ENCODE measurements at places on chromosomes 13 and 19.

DNA sequence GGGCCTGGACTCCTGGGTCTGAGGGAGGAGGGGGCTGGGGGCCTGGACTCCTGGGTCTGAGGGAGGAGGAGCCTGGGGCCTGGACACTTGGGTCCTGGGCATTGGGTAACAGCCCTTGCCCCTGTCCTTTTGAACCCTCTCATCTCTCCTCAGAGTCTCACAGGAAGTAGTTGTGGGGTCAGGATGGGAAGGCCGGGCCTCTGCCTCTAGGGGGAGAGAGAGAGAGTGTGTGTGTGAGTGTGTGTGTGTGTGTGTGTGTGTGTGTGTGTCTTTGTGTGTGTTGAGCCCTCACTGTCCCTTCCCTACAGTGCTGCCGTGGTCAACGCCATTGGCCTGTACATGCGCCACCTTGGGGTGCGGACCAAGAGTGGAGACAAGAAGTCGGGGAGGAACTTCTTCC, 10.9 kb downstream of the ARHGEF1 start:
- DNase-seq = no peak

DNA sequence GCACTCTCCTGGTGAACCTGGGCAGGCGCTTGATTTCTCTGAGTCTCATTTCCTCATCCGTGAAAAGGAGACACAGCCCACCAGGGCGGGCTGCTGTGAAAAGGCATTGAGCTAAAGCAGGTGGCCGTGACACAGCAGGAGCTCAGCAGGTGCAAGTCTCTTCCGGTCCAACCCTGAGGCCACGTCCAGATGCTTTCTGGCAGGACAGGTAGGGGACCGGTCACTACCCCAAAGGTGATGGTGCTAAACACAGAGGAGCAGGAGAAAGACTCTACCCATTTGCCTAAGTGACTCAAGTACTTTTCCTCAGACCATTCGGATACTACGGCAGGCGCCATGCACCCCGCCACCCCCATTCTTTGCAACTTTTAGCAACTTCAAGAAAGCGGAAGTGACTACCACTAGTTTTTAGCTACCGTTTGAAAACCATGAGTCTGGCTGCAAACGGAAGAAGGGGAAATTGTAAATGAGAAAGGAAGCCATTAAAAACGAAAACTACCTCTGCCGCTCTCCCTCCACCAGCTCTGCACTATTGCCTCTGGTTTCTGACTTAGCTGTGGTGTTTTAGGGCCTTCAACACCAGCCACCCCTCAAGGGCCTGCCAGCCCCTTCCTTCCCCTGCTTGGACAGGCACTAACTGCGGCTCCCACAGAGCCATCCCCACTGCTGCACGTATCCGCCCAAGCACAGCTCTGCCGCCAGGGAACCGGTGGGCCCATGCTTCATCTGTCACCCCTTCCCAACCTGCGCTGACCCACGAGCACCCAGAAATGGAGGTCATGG, 4.8 kb downstream of the PPP6R1 start:
- peak; percentile 38 for DNase-seq

DNA sequence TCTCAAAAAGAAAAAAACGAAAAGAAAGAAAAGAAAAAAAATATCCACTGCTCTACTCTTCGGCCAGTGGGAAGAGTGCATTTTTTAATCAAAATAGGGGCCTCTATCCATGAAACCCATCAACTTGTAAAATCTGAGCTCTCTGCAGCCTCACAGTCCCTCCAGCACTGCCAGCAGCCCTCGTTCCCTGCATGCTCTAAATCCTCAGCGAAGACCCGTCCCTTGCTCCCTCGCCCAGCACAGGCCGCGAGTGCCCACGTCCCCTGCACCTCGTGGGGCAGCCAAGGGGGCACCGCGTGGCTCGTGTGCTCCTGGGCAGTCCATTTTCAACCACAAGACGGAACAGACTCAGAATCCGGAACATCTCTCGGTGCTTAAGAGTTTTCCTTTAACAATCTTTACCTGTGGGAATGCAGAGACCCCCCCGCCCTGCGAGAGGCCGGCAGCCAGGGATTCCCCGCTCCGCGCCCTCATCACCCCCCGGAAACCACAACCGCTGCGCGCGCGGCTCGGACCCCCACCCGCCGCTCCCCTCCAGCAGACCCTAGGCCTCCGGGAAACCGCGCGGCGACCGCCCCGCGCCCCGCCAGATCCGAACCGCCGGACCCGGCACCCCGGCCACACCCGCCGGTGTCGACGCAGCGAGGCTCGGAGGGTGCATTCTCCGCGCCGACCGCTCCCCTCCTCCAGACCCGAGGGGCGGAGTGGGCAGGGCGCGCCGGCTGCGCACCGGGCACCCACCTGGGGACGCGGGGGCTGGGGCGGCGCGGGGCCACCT, 638 bp downstream of the ANKRD27 start:
- DNase-seq = no peak

- DNase-seq = no peak
These were observed 9.9 kb downstream of the SYT3 start for GRCh38 chr19:50629801-50630200.

GRCh38 chr13:112530861-112531260, 57.1 kb downstream of the TUBGCP3 start:
- DNase-seq = no peak

DNA sequence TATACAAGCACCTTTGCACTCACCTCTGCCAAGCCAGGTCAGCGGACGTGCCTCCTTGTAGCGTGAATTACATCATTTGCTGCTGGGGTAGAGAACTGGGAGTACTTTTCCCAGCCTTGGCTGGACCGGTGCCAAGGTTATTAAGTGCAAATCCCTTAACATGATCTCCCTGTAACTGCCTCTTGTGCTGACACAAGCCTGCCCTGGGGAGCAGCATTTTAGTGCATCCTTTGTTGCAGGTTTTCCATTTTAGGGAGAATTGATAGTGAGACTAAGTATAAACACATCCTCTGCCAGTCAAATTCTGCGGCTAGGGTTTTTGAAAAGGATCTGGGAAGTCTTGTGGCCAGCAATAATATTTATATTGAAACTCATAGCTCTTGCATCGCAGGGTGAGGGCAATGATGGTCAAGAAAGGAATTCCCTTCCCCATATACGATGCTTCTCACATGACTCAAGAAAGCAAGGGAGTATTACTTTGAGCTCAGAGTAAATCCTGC, 32.7 kb upstream of the DCLK1 start:
- DNase-seq = no peak

DNA sequence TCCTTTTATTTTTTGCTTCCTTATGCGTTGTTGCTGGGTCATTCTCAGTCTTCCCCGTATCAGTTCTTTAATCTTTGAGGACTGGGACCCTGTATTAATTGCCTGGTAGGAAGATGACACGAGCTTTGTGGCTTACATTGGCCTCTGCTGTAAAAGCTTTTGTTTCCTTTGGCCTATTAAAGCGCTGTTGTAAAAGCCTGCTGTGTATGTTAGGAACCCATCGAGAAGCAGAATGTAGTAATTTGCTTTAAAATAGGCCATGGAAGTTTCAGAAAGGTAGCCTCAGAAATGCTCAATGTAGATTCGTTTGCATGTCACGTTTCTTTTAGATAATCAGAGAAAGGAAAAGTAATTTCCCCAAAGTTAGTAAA, 257.5 kb upstream of the STARD13 start:
- no peak for DNase-seq

GRCh38 chr13:99028890-99029289, 51.0 kb upstream of the DOCK9 start:
- DNase-seq = no peak

- DNase-seq = no peak
These were observed 10.9 kb upstream of the TPTE2 start for GRCh38 chr13:19572280-19572679.

- peak; percentile 5 for DNase-seq
These were observed 31.6 kb downstream of the SYT3 start for GRCh38 chr19:50607874-50608785.

DNA sequence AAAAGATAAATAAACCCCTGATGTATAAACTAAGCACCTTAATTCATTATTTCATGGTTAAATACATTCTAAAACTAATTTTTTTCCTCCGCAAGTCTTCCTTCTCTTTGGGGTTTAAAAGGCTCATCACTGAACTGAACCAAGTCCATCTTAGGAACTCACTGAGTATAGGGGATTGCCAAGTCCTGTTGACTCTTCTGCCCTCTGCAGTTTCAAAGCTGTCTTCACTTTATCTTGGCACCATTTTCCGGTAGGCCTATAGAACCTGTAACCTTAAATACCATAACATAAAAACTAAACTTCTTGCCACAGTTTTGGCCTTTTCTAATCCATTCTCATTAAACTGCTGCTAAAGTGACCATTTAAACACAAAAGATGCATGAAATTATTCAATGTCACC, 66.5 kb upstream of the USPL1 start:
- no peak for DNase-seq

DNA sequence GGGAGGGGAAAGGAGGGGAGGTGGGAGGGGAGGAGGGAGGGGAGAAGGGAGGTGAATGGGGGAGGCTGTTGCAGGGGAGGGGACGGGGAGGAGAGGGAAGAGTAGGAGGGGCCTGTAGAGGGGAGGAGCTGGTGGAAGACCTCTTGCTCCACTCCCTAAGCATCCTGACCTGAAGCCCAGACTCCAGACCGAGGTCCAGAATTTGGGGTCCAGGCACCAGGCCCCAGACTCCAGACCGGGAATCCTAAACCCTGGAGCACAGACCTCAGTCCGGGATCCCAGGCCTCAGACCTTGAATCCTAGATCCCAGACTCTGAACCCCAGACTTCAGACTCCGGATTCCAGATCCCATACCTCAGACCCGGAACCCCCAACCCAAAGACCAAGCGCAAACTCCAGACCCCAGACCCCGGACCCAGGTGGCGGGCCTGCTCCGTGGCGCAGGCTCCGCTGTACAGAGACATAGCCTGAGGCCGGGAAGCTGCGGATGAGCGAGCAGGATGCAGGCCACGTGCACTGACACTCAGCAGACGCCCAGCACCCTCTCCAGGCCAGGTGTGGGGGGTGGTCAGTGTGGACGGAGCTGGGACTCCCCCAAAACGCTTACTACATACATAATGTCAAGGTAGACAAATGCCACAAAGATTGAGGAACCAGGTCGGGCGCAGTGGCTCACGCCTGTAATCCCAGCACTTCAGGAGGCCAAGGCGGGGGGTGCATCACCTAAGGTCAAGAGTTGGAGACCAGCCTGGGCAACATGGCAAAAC, 710 bp upstream of the BTBD2 start:
- DNase-seq = no peak

DNA sequence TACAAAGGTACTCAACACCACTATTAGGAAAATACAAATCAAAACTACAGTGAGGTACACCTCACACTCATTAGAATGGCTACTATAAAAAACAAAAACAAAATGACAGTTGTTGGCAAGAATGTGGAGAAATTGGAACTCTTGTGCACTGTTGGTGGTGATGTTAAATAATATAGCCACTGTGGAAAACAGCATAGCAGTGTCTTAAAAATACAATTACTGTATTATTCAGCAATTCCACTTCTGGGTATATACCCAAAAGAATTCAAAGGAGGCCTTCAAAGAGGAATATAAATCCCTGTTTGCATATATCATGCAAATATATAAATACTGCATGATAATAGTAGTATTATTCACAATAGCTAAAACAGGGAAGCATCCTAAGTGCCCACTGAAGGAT, 66.8 kb downstream of the CDK8 start:
- DNase-seq = no peak

GRCh38 chr19:50178320-50178719, 15.2 kb upstream of the IZUMO2 start:
- DNase-seq = no peak

DNA sequence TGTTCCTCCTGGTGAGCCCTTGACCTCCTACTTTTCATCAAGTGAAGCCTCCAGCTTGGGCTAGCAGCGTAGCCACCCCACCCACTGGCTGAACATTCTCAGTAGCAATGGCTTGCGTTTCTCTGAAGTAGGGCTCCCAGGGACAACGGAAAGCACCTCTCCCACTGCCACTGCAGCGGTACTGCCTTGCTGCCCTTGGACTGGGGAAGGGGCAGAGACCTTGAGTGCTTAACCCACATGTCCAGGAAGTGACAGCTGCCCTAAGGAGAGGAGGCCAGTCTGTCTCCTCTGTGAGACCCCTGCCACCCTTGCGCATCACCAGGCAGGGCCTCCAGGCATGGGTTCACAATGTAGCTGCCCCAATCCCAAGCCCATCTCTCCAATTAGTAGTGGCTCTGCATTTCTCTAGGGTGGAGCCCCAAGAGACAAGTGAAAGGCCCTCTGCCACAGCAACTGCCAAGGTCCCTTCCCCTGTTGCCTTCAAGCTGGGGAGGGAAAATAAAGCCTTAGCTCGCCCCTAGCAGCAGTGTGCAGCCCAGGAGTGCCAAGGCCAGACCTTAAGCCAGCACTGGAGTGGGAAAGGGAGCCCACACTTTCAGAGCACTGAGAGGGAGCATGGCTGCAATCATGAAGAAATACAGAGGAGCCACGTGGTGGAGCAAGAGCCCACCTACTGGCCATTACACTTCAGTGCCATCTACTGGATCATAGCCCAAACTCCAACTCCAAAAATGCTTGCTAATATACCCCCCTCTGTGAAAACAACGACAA, 175.9 kb upstream of the TRPC4 start:
- DNase-seq = no peak

DNA sequence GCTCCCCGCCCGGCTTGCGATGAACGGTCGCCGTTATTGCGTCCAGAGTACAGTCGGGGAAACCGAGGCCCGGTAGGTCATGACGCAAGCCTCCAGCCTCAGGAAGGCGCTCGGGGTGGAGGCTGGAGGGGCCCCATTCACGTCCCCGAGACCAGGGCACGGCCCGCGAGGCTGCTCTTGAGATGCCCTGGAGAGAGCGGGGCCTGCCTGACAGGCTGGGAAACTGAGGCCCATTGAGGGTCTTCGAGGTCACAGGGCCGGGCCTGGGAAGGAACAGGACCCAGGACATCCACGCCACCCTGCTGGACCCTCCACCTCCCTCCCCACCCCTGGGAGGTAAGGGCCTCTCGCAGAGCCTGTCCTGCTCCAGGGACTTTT, 367 bp downstream of the NDUFS7 start:
- DNase-seq = no peak

DNA sequence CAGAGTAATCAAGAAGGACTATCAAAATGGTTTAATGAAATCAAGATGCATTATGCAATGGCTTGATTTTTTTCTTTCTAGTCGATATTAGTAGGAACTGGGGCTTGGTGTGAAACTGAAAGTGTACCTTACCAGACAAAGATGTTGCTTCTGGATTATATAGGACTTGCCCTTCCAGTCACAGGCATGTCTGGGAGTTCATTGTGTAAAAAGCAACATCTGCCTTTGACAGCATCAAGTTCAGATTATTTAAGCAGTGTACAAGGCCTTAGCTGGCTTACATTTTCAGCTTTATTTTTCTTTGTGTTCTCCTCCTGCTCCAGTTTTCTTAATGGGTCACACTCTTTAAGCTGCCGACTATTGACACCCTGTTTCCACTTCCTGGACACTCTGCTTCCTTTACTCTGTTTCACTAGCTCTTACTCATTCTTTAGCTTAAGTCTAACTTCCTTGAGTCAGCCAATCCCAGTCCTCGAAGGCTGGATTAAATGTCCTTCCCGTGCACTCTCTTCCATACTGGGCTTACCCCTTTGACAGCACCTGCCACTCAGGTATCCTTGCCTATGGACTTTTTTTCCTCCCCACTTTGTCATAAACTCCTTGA, 29.4 kb upstream of the OLFM4 start:
- DNase-seq = no peak

GRCh38 chr19:31629579-31630363, 280.5 kb upstream of the TSHZ3 start:
- DNase-seq = no peak

GRCh38 chr13:113604186-113604585, 19.6 kb downstream of the TFDP1 start:
- DNase-seq = no peak

GRCh38 chr13:51534041-51534817, 50.0 kb upstream of the WDFY2 start:
- DNase-seq = peak; percentile 5

- DNase-seq = no peak
These were observed 616 bp downstream of the FCHO1 start for GRCh38 chr19:17751912-17752273.

All from stimulated activated CD4-positive, alpha-beta T cell treated with anti-CD3 and anti-CD28 coated beads, Interleukin-15, amount 100 ng/mL, for 1 hour (primary cell).